ENCODE measurements at places on chromosomes 16 and 17.

DNA sequence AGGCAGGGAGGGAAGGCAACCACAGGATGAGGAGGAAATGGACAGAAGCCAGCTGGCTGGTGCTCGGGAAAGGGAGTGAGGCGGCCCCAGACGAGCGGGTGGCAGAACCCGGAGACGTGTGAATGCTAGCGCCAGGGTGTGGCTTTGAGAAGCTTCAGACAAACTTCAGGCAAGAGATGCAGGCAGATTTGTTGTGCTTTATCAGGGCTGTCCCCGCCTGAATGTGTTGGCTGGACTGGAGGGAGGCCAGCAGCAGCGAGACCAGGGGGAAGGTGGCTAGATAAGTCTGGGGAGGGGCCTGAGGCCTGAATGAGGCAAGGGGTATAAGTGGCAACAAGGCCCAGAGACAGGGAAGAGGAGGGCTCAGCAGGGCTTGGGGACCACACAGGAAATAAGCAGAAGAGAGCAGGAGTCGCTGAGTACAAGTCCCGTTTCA is 22.0 kb downstream of the CAMKK1 start:
- no peak for DNase-seq

DNA sequence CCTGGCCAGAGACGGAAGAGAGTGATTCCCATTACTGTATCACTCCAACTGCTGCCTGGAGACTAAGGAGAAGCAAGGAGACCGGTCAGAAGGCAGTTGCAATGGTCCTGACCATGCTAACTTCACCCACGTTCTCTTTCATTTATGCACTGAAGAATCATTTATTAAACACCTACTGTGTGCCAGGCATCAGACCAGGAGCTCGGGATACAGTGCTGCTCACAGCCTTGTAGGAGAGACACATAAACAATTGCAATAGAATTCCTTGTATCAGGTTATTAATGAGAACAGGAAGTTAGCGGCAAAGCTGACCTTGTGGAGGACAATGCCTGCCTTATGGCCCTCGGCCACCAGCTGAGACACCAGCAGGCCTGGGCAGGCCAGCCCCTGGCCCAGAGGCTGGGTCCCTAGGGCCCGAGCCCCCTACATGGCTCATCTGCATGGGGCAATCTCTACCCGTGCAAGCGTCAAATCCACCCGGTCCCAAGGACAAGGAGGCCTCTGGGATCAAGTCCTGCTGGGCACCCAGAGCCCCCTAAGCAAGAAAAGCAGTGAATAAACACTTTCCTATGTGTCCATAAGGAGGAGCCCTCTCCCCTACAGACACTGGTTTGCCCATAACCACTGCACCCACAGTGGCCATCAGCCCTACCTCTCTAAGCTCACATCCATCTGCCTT is 8.6 kb upstream of the ENPP7 start:
- no peak for DNase-seq

GRCh38 chr16:85561248-85562092 is 51.7 kb upstream of the GSE1 start:
- no peak for DNase-seq

DNA sequence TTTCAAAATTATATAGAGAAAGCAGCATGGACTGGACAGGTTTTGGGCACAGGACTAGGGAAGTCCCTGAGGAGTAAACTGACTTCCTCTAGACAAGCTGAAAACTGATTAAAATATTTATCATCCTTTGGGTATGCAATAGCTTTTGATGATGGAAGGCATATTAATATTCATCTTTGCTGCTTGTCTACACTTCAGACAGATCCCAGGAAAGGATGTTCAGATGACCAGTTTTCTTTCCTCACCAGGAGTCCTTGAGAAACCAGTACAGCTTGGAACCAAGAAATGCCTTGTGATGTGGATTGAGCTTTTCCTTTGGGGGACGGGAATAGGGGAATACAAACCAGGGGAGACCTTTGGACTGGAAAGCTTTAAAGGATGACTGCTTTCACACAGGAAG is 195.5 kb downstream of the FTO start:
- no peak for DNase-seq

DNA sequence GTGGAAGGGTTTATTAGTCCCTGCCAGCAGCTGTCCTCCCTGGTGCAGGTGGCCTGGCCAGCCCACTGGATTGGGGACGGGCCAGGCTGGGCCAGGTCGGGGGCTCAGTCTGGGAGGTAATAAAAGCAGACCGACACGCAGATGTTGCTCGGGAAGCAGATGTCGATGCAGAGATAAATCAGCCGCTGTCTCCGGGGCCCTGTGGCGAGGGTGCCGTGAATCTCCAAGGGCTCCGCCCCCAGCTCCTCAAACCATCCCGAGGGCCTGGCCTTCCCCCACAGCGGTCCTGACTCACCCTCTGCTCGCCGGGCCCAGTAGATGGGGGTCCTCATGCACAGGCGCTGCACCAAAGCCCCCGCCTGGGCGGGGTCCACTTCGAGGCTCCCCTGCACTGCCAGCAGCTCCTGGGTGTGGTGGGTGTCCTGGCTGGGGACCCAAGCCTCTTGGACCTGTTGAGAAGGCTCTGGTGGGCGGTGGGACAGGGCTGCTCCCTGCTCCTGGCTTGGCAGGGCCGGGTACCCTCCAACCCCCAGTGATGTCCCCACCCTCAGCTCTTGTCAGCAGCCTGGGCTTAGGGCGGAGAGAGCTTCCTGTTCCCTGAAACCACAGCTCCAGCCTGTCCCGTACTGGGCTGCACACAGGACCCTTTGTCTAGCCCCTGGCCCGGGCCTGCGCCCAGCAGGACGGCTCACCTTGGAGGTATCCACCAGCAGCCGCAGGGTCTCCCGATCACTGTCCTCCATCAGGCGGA is 1.2 kb downstream of the BRICD5 start:
- no peak for DNase-seq

DNA sequence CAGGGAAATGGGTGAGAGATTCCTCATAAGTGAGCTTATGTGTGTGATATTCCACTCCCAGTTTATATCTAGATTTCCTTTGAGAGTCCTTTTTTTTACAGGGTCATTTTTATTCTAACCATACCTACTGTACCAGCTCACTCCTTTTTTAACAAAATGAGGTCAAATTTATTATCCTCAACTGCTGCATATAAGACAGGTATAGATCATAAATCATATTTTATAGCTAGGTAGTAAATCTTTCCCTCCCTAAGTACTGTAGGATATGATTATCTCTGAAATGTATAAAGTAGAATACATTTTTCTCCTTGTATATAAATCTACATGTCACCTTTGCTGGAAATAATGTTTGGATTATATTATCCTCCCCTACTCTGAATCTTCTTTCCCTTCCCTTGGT is 31.5 kb downstream of the AP2B1 start:
- no peak for DNase-seq

- no peak for DNase-seq
Observed at GRCh38 chr16:8632675-8633182, 11.2 kb downstream of the METTL22 start.

GRCh38 chr16:70438585-70438968 is 323 bp downstream of the ST3GAL2 start:
- DNase-seq, result no peak

- no peak for DNase-seq
Observed at GRCh38 chr16:20401066-20401465, 3.5 kb downstream of the PDILT start.

- no peak for DNase-seq
Observed at GRCh38 chr17:49992933-49993422, 2.0 kb downstream of the DLX3 start.

GRCh38 chr17:62824290-62825131 is 16.4 kb upstream of the MARCHF10 start:
- DNase-seq, result no peak

DNA sequence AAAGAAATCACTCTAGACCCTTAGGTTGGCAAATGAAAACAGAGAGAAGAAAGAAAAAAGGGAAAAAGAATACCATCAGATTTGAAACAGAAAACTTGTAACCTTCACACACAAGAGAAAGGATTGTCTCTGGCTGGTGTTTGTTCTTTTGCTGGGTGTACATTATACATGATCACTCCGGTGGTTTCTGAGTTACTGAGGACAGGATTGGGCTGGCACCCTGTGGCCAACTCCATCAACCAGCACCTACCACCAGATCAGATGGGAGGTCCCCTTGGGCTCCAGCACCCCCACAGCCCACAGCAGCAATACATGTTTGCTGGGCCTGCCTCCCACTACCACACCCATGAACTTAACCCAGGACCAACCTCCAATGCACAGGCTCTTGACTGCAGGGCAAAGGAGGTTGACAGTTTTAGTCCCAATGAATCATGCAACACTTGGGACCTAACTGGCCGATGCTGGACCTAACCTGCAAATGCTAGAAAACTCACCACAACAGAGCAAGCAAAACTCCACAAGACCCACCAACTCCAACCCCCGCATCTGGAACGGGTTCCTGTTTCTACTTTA is 308.3 kb downstream of the SOX9 start:
- no peak for DNase-seq

DNA sequence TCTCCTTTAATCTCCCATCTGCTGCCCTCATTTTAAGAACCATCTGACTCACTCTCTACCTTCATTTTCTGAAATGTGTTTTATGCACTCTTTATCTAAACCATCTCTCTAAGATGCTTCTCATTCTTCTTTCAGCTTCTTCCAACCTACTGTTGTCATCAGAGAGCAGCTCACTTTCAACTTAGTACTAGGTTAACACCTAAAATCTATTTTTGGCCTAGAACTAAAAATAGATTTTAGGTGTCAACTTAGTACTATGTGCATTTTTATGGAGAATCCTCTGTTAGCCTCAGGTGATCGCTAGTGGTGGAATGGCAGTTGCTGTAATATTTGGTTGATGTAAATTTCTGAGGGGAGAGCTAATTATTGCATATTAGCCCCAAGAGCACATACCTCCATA is 277.1 kb downstream of the KCNJ2 start:
- no peak for DNase-seq

- DNase-seq, result no peak
Observed at GRCh38 chr16:21302454-21302853, 24.4 kb upstream of the CRYM start.

- no peak for DNase-seq
Observed at GRCh38 chr17:21042458-21043295, at the start of gene USP22. TSS of gene USP22 (minus strand) at chr17:21043011. CDS start at chr17:21042835, 176 bp downstream.

GRCh38 chr16:69703638-69704037 is 22.7 kb downstream of the NQO1 start:
- no peak for DNase-seq

DNA sequence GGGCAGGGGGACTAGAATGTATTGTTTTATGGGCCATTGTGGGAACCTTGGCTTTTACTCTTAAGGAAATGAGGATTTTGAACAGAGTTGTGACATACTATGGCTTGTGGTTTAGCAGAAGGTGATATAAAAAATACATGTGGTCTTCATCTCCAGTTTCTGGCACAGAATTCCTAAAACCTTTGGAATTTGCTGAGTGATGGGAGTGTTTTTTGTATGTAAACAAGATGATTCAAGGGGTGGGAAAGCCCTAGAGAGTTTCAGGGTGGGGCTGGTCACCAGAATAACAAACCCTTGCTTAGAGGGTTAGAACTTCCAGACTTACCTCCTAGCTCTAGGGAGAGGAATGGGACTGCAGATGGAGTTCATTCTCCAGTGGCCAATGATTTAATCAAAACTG is 316.1 kb downstream of the PHKB start:
- no peak for DNase-seq

DNA sequence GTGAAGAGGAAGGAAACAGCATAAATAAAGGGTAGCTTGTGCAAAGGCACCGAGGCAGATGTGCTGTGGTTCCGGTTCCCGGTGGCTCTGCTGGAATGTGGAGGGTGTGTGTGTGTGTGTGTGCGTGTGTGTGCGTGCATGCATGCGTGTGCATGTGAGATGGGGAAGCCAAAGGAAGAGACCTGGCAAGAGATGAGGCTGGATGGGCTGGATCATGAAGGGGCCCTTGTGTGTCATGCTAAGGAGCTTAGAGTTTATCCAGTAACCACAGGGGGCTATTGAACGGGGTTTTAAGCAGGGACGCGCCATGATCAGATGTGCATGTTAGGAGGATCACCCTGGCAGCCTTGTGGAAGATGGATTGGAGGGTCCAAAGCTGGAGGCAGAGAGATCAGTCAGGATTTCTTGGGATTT is 8.3 kb downstream of the WSCD1 start:
- no peak for DNase-seq

- DNase-seq, result no peak
Observed at GRCh38 chr17:14619821-14620220, 318.9 kb downstream of the HS3ST3B1 start.

GRCh38 chr16:4386951-4387565 is 15.4 kb downstream of the VASN start:
- no peak for DNase-seq

DNA sequence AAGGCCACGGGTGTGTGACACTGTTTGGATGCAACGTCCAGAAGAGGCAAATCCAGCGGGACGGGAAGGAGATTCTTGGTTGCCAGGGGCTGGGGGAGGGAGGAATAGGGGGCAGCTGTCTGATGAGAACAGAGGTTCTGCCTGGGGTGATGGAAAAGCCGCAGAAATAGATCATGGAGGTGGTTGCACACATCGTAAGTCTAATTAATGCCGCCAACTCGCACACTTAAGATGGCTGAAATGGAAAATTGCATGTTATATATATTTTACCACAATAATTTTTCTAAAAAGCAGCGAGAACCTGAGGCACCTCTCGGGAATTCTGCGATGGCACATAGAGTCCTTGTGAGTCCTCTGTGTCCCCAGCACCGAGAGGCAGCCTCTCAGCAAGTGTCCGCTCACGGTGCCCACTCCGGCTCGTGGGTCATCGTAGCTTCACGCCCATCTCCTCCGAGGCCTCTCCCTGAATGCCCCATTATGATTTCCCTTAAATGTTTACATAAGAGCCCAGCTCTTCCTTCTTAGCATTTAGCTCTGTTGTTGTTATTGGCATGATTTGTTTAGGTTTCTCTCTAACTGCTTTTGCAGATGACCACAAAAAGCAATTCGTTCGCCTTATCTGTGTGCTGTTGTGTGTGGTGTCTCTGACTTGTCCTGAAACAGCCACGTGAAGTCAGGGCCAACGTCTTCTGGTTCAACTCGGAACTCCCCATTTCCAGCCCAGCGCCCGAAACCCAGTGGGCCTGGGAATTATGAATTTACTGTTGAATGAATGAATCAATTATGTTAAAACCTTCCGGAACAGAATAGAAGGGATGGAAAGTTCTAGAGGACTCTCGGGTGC is 7.7 kb downstream of the WFDC1 start:
- DNase-seq, result no peak

Data from activated T-helper 9 cell treated with anti-CD3 and anti-CD28 coated beads, Interleukin-2, amount 50 U/mL, for 16 hours (primary cell).